Esophagus mucosa (tissue), 1 donor: ENCODE measurements at places on chromosomes 12 and 14.

DNA sequence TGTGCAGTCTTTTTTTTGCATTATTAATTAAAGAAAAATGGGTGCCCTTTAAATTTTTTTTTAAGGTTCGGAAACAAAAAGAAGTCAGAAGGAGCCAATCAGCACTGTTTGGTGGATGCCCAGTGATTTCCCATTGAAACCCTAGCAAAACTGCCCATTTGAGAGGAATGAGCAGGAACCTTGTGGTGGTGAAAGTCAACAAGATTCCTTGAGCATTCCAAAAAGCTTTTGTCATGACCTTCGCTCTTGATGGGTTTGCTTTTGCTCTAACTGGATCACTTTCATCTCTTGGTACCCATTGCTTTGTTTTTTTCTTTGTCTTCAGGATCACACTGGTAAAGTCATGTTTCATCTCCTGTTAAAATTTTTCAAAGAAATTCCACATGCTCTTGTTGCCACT lies 54.1 kb downstream of the ADIPOR2 start:
- ATAC-seq, result no peak

- no peak for ATAC-seq
These were observed 535.4 kb downstream of the RPS29 start for GRCh38 chr14:49050822-49051221.

GRCh38 chr14:101193845-101194372 lies 290.4 kb upstream of the RTL1 start:
- no peak for ATAC-seq

- no peak for ATAC-seq
These were observed 113.3 kb downstream of the ANO6 start for GRCh38 chr12:45329238-45329637.

- ATAC-seq, result no peak
These were observed 221.2 kb downstream of the SSPN start for GRCh38 chr12:26416550-26416949.

GRCh38 chr12:11496157-11496851 lies 100.9 kb upstream of the PRB2 start:
- ATAC-seq, result no peak

GRCh38 chr14:29042551-29042950 lies 276.0 kb downstream of the FOXG1 start:
- no peak for ATAC-seq

GRCh38 chr12:3771853-3772252 lies 18.9 kb upstream of the CRACR2A start:
- ATAC-seq, result peak; percentile 62

GRCh38 chr12:24903329-24904088 lies 45.4 kb downstream of the BCAT1 start:
- ATAC-seq, result no peak

GRCh38 chr14:106286697-106287290 lies 760.4 kb downstream of the TMEM121 start:
- ATAC-seq, result no peak

DNA sequence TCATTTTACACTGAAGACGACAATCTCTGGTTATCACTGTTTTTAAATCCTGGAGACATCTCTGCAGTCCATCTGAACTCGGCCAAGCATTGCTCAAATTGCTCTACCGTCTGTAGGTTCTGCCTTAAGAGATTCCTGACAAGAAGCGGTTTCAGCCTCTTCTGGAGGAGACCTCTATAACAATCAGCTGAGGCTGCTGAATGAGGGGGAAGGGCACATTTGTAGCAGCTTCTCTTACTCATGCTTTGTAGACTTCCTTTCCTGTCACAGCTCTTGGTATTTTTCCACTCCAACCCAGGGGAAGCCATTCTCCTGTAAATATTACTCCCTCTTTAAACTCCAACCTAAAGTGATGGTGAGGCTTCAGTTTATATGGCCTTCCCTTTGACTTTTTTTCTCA lies 3.0 kb downstream of the ARG2 start:
- no peak for ATAC-seq

GRCh38 chr14:91501951-91502930 lies 7.9 kb downstream of the PPP4R3A start:
- ATAC-seq, result no peak

DNA sequence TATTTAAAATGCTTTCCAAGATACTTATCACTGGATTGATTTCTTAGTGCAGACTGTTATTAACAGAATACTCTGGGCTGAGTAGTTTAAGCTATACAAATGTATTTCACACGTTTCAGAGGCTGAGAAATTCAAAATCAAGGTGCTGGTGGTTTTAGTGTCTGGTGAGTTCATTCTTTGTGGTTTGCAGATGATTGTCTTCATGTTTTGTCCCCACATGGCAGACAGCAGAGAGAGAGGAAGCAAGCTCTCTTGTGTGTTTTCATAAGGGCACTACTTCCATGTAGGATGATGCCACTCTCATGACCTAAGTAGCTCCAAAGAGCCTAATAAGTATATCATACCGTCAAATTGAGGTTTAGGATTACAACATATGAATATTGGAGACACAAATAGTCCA lies 1348.9 kb upstream of the FLRT2 start:
- ATAC-seq, result no peak

DNA sequence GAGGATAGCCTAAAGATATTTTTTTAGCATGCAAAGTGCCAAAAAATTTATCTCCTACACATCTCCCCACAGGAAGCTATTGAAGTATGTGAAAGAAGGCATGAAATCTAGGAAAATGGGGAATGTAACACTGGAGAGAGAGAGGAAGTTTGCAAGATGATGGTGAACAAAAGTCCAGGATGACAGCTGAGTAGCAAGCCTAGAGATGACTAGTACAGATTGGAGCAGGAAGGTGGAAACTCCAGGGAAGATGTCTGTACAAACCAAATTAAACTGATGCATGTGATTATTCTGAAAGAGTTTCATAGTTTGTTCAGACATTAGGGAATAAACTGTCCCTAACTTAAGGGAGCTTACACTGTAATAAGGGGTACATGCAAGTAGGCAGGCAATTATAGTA lies 99.3 kb downstream of the RAD51B start:
- ATAC-seq, result no peak

DNA sequence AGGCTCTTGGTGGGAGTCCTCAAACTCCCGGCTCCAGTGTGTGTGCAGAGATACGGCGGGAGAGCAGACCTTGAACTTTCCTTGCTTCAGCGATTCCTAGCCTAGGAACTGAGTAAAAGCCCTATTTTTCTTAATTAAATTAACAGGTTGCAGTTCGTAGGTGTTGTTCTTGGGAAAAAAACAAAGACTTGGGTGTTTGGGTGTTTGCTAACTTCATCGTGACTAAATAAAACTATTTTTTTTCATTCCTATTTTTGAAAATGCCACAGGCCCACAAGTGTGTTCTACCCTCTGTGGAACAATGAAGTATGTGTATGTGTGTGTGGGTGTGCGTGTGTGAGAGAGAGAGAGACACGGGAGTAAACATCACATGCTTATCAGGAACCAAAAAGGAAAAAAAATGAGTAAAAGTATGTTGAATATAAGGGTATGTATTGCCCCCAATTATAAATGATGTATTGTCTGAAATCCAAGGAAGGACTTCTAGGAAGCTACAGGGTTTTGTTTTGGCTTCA lies 651 bp downstream of the TMEM117 start:
- ATAC-seq, result peak; percentile 35

DNA sequence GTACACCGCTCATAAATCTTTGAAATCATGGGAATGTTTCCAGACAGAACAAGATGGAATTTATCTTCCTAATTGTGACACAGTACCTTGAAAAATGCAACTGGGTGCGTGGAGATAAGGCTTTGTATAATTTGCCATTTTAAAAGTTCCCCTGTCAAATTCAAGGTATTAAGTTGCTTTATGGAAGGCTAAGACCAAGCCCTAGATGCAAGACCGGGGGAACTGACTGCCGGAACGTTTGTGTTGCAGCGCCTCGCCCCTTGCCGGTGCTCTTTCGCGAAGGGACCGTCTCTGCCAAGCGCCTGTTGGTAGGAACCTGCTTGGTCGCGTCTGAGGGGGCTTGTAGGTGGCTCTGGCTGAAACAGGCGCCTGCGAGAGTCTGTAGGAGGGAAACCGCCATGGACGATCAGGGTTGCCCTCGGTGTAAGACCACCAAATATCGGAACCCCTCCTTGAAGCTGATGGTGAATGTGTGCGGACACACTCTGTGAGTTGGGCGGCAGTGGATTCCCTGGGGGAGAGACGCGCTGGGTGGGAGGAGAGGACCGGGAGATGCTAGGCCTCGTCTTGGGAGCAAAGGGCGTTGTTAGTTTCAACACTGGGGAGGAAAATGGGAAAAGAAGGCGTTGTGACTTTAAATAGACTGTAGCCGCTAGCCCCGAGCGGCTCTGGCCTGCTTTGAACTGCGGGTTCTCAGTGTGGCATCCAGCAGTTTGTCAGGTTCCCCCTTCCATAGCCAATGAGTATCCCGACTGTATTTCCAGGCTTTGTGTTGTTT lies at the start of gene MNAT1:
Gene MNAT1, plus strand, starts transcription at position 297 of the 778 bp plus-strand sequence. Its CDS starts 102 bp downstream, at position 399.
- ATAC-seq, result peak; percentile 78

DNA sequence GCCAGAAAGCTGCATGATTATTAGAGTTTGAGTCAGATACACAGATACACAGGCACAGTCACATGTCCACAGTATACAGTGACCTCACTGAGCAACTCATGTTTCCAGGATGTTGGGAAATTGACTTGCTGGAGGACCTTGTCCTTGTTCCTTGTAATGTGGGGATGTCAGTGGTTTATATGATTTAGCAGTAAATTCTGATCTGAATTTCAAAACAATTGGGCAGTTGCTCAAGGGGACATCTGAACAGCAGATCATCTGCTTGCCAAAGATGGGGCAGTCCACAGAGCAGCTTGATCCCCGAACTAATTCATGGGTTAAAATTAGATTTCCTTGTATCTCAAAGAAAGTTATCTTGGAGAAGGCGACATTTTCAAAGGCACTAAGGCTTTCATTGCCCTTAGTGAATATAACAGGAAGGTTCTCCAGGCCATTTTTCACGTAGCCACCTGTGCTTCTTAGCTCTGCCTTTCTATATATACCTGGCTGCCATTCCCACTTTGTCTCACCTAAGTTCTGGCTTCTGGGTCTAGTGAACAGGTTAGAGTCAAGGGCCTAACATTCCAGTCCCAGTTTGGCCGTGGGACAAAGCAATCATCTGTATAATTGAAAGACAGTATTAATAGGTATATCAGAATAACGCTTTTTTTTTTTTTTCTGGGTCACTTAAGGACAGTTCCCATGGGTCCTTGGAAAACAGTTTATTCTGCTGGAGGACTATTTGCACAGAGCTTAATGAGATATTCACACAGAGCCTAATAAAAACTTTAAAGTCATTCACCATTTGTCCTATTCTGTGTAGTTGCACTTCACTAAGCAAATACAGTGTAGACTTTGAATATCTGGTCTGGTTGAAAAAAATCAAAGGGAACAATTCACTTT lies 64.9 kb upstream of the STRN3 start:
- ATAC-seq, result peak; percentile 90

DNA sequence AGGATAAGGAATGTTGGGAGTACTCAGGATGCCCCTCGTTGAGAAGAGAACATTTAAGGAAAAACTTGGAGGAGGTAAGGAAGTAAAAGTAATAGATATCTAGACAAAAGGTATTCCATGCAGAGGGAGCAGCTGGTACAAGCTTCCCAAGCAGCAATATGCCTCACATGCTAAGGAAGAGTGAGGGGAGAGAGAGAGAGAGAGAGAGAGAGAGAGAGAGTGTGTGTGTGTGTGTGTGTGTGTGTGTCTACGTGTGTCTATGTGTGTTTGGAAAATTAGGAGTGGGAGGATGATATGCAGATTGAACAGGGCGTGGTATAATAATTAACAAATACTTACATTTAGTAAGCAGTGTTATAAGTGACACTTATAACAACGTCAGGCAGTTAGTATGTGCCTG lies 9.2 kb upstream of the PARP11 start:
- no peak for ATAC-seq

GRCh38 chr12:1403417-1403816 lies 191.0 kb downstream of the FBXL14 start:
- ATAC-seq, result no peak

DNA sequence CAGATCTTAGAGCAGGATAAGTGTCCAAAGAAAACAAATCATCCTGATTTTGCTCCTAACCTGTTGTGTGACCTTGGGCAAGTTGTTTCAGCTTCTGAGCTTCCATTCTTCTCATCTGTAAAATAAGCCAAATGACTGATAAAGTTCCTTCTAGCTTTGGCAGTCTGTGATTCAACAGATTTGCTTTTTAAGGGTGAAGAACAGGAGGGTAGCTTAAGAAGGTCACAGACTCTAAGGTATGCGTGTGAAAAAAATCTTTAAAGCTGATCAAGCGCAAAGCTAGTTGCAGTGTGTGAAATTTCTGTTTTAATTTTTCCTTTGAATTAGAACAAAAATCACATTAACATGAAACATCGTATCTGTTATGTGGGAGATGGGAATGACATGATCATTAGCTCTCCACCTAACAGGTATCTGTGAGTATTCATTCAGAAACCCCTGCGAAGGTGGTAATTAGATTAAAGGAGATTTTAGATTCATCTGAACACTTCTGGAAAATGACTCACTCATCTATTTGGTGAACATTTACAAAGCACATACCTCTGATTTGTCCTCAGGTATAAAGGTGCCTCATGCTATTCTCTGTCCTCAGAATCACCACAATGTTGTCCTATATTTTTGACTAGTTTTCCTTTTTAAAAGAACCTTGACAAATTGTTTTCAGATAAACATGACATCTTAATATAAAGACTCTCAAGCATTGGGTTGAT lies 131.9 kb upstream of the CPM start:
- no peak for ATAC-seq

- ATAC-seq, result peak; percentile 10
These were observed 670 bp upstream of the PSMA3 start for GRCh38 chr14:58243790-58244555.

GRCh38 chr12:16473610-16474326 lies 126.3 kb downstream of the MGST1 start:
- peak; percentile 49 for ATAC-seq

- no peak for ATAC-seq
These were observed 10.0 kb downstream of the SLC39A9 start for GRCh38 chr14:69408331-69408960.

GRCh38 chr12:58051378-58051777 lies 110.0 kb downstream of the ATP23 start:
- no peak for ATAC-seq

- no peak for ATAC-seq
These were observed 15.9 kb downstream of the HHIPL1 start for GRCh38 chr14:99660794-99661193.

GRCh38 chr14:35333264-35333730 lies 41.1 kb downstream of the PSMA6 start:
- ATAC-seq, result no peak

- no peak for ATAC-seq
These were observed 11.1 kb downstream of the KRT77 start for GRCh38 chr12:52692254-52692653.

DNA sequence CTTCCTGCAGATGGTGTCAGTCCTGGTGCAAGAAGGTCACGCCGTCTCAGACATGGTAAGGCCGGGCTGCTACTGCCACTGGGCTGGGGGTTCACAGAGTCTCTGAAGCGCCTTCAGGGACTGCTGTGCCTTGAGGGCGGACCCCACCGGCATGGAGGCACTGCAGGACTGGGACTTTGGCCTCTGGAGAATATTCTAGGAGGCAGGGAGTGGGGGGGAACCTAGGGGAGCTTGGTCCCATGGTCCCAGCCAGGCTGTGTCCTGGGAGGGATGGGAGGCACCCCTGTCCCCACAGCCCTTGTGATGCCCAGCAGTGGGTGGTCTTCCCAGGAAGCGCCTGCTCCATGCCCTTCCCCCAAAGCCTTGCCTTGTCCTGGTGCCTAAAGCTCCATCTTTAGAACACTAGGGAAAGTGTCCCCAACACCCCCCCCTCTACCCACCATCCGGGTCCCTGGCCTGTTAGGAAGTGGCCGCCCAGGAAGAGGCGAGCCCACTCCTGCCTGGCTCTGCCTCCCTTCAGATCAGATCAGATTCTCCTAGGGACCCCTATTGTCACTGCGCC lies 1.5 kb downstream of the AMN start:
- ATAC-seq, result no peak

GRCh38 chr14:38074754-38075153 lies 132.9 kb upstream of the SSTR1 start:
- ATAC-seq, result no peak
